ENCODE measurements at places on chromosomes 12 and 14.

DNA sequence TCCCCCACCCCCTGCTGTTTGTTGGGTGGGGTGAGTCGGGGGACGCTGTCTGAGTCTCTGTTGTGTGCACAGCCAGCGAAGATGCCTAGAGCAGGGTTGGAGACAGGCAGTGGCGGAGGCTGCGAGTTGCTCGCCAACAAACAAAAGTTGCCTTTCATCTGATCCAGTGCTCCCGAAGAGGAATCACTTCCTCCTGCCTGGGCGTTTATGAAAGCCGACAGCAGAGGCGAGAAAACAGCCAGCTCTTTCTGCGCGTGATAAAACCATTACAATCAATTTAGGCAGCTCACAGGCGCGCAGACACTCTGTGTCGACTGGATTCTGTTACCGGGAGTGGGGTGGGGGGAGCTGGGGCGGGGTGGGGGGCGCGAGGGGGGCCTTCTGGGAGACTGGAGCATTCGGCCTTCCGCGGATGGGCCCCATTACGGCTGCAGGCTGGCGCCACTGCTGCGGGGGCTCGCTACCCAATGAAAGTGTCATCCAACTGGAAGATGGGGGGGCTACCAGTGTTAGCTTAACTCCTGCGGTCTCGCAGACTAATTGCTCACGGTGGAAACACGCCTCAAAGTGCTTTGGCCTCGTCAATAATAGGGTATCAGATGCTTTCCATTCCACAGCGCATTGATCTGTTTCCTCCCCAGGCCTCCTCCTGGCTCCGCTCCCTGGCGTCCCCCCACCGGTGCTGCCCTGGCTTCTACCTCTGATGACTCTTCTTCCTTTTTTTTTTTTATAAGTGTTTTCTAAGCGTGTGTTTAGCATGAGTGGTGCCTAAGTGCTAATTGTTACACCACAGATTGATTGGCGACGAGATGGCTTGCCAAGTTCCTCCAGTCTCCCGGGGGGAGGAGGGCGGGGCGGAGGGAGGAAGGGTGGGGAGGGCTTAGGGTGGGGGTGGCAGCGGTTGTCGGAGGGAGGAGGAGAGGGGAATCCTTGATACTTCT is 678.4 kb downstream of the MED13L start:
- no peak for DNase-seq

DNA sequence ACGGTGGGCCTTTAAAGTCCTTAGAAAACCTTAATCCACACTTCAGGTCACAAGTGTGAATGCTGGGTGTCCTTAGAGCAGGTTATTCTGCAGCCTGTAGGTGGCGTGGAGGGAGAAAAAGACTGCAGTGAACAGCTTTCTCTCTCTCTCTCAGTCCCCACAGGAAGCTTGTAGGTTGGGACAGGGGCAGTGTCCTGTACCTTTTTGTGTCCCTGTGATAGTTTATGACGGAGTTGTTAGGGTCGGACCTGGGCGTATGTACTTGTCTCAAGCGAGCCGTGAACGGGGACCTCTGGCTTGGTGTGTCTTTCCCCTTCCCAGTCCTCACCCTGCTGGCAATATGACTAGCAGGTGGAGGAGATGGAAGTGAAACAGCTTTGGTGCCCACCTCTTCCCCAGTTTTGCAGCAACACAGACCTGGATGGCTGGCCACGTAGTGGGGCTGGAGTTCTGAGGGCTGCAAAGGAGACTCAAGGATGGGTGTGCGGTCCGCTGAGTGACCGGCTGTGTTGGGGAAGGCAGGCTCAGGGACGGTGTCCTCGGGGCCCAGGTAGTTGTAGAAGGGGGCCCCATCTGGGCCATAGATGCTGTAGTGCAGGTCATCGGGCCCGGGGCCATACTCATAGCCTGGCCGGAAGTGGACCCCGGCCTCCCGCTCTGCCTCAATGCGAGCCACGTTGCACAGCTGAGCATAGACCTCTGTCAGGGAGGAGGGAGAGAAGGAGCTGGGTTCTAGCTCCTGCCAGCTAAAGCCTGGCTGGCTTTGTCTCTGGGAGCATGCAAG is 8.9 kb downstream of the ISCA2 start:
- peak; percentile 28 for DNase-seq

DNA sequence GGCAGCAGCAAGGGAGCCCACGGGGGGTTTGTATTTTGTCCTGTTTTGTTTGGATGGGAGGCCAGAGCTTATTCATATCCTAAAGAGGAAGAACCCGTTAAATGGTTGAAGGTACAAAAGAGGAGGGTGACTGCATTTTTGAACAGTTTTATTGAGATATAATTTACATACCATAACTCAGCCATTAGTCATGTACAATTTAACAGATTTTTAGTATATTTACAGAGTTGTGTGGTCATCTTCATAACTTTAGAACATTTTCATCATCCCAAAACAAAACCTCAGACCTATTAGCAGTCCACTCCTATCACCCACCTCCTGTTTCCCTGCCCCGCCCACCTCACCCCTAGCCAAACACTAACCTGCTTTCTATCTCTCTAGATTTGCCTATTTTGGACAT is 12.6 kb downstream of the NRDE2 start:
- DNase-seq, result peak; percentile 15

DNA sequence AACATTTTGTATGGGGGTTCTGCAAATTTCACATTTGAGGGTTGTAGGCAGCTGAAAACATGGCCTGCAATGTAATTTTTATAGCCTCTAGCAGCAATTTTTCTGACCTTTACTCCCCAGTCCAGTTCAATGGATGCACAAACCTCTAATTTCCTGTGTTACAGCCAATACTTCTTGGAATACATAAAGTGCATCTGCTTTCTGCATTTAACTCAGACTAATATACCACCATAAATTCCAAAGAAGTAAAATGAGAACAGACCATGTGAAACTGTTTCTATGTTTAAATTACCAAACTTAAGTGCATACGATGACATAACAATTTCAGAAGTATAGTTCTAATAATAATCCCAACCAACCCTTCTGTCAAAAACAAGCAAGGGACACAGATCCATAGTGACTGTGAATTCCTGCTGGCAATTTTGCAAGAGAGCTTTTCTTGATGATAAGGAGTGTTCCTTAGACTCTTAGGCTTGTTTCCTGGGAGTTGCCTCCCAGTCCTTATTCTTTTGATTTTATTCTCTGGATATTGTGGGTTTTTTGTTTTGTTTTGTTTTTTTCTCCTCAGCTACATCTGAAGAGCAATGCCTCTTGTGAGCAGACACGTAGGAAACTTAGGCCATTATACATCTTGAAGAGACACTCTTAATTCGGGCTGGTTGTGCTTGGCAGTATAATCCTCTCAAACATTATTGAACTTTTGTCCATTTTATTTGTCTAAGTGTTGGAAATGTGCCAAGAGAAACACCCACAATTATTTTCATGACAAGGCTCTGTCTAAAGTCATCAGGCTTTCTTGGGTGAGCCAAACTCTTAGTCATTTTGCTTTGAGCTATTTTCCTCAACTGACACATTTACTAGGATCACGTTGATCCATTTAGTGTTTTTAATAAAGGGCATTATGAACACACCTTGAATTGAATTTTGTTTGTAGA is 51.3 kb upstream of the RERGL start:
- DNase-seq, result peak; percentile 6

GRCh38 chr12:21764950-21765349 is 9.6 kb downstream of the KCNJ8 start:
- DNase-seq, result no peak

- DNase-seq, result no peak
Measured at GRCh38 chr14:49970474-49971147, 77.7 kb downstream of the ARF6 start.

DNA sequence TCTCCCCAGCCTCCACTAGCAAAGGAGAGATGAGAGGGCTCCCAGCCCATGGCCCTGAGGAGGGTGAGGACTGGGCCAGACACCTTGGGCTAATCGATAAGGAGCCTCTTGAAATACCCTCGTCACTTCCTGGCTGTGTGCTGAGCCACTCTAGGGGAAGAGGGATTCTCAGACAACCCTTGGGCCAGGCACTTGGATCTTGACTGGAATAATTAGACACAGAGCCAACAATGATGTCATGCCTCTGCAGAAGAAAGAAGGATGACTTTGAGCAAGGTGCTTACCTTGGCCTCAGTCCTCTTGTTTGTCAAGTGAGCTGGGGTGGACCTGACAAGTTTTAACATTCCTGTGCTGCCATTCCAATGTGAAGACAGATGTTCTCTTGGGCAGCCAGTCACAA is 83.1 kb downstream of the LRRC74A start:
- DNase-seq, result no peak

- no peak for DNase-seq
Measured at GRCh38 chr12:116959845-116960514, 49.2 kb downstream of the FBXW8 start.

GRCh38 chr12:59927032-59927431 is 331.2 kb downstream of the SLC16A7 start:
- DNase-seq, result no peak

GRCh38 chr14:104465482-104466390 is 113.8 kb upstream of the C14orf180 start:
- DNase-seq, result no peak
